ENCODE measurements at places on chromosomes 4 and X.

DNA sequence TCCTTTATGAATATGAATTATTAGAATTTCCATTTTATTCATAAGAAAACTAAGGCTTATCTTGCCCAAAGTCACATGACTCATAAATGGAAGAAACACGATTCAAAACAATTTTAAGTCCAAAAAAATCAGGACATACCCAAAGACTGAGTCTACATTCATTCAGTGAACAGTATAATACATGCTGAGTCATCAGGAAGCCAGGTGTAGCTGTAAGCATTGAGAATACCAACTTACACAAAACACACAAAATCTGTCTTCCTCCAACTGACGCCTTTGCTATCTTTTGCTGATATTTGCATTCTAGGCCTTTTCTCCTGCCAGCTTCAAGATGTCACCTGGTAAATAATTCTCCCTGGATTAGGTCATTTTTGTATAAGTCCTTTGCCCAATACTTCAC lies 520.1 kb upstream of the GALNT7 start:
- DNase-seq, result no peak

DNA sequence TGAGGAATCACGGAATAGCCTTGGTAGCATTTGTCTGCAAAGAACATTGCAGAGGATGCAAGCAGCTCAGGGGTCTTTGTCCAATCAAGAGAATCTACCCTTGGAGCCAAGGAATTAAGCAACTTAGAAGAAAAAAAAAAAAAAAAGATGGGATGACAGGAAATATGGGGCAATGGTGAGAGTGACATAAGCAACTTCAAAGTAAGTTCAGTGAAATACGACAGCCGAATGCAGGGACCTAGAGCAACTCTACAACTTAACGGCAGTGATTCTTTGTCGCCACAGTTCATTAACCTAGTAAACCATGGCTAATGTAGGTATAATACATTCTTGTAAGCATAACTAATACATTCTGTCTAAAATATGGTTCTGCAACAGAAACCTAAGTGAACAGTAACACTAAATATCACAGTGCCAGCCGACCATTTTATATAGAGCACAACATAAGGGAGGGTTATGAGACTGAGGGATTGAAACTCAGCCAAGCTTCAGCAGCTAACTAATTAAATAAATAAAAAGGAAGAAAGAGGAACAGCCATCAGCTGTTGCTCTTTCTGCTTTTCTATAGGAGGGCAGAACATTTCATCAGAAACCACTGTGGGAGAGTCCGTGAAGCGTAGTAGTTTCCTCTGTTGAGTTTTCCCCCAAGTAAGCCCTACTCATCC lies 74.7 kb downstream of the PPARGC1A start:
- DNase-seq, result no peak

- DNase-seq, result no peak
These were observed 349.3 kb upstream of the KLF3 start for GRCh38 chr4:38314663-38315062.

DNA sequence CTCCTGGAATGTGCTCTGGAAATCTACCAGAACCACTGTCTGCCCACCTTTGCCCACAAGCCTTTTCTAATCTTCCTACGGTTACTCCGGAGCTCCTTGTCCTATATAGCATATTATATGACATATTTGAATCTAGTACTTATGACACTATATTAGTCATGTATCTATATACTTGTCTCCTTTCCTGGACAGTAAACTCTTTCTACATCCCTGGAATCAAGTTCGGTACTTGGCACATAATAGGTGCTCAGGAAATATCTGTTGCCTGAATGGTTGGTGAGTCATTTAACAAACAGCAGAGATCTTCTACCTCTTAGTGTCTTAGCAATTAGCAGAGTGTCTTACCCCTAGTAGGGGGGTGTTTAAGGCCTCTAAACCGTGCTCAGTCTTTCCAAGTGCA lies 123.6 kb downstream of the RELL1 start:
- DNase-seq, result no peak

GRCh38 chrX:19673375-19674040 lies 158.2 kb upstream of the MAP3K15 start:
- peak; percentile 88 for DNase-seq

GRCh38 chr4:7772711-7773385 lies 166.8 kb downstream of the AFAP1 start:
- peak; percentile 78 for DNase-seq

- DNase-seq, result no peak
These were observed 1499.3 kb downstream of the PCDH7 start for GRCh38 chr4:32219306-32220075.

- no peak for DNase-seq
These were observed 57.0 kb upstream of the SORCS2 start for GRCh38 chr4:7135389-7135746.

DNA sequence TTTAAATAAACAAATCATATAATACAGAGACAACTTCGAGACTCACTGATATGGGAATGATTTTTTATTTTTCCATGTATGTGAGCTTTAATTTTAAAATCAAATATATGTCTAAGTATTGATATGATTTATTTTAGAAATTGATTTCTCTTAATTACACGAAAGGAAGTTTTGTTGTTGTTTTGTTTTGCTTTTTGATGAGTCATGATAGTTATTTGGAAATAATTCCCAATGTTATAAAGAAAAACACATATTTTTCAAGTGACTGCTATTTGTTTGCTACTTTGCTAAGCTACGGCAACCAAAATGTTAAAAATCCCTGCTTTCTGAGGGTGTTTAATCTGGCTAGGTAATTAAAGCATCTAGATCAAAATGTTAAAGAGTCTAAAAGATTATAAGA lies 2139.4 kb upstream of the TENM3 start:
- no peak for DNase-seq

GRCh38 chrX:40154853-40155588 lies 57.3 kb upstream of the BCOR start:
- DNase-seq, result peak; percentile 93

DNA sequence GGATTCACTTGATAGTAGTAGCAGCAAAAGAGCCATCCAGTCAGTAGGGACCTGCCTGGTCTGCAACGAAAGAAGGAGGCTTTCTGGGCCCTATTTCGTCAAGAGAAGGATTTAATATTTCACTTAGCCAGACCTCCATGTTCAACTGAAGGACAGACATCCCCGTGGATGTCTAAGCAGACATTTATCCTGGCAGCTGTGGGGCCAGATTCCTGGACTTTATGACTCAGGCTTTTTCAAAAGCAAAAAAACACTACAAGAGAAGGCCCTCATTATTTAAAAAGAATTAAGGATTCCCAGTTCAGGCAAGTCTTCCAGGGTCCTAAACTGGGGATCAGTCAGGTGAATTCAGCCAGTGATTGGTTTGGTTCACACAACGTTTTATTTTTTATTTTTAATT lies 88.5 kb upstream of the TSPAN5 start:
- no peak for DNase-seq

GRCh38 chrX:24214568-24214967 lies 65.0 kb downstream of the ZFX start:
- DNase-seq, result no peak

GRCh38 chr4:123260653-123261052 lies 135.9 kb upstream of the SPRY1 start:
- DNase-seq, result no peak

GRCh38 chr4:110704748-110705439 lies 82.0 kb upstream of the PITX2 start:
- DNase-seq, result no peak

- no peak for DNase-seq
These were observed 20.4 kb upstream of the FHL1 start for GRCh38 chrX:136126872-136127406.

DNA sequence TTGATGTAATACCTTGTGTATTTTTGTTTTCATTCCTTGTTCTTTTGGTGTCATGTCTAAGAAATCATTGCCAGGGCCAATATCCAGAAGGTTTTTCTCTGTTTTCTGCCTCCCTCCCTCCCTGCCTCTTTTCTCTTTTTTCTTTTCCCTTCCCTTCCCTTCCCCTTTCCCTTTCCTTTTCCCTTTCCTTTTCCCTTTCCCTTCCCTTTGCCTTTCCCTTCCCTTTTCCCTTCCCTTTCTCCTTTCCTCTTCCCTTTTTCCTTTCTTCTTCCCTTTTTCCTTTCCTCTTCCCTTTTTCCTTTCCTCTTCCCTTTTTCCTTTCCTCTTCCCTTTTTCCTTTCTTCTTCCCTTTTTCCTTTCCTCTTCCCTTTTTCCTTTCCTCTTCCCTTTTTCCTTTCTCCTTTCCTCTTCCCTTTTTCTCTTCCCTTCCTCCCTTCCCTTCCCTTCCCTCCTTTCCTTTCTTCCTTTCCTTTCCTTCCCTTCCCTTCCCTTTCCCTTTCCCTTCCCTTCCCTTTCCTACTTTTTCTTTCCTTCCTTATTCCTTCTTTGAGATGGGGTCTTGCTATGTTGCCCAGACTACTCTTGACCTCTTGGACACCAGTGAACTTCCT lies 646.1 kb downstream of the RAPGEF2 start:
- no peak for DNase-seq

GRCh38 chr4:137394018-137394417 lies 138.3 kb downstream of the PCDH18 start:
- DNase-seq, result no peak

DNA sequence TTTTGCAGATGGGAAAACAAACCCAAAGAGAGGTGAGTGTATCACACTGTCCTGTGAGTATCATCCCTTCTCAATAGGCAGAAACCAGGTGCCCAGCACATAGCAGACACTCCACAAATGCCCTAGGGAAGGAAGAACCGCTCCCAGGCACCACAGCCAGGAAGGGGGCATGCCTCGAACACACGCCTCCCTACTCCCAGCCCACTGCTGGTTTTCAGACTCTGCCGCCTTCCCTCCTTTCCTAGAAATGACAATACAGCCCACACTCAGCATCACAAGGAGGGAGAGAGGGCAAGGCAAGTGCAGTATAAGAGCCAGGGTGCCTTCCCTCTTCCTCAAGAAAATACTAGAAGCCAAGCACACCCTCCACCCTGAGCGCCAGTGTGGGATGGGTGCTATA lies 16.2 kb downstream of the JAKMIP1 start:
- DNase-seq, result peak; percentile 26

- no peak for DNase-seq
These were observed 21.6 kb downstream of the PHKA2 start for GRCh38 chrX:18962329-18962728.

GRCh38 chr4:8035371-8035780 lies 95.7 kb upstream of the AFAP1 start:
- DNase-seq, result no peak

GRCh38 chrX:136616987-136617685 lies 30.8 kb upstream of the CD40LG start:
- no peak for DNase-seq

GRCh38 chr4:183106839-183107238 lies 7.8 kb downstream of the WWC2 start:
- DNase-seq, result no peak

DNA sequence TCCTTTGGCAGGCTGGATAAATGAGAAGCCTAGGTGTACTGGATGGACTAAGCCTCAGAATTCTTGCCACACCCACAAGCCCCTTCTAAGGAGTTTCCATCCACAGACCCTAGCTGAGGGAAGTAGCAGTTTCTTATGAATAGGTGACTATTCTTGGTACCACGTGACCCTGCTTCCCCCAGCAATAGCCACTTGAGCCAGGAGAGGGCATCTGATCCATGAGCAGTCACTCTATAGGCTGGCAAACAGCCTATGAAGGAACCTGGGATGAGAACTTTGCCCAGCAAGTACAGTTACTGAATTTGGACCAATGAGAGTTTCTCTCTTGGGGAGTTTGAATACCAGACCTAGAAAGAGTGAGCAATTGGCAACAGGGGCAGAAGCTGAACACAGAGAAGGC lies 84.0 kb downstream of the RTL9 start:
- DNase-seq, result no peak

GRCh38 chrX:53711436-53711835 lies 24.9 kb upstream of the HUWE1 start:
- no peak for DNase-seq

- DNase-seq, result no peak
These were observed 91.9 kb upstream of the PPP1R2C start for GRCh38 chrX:42869659-42870476.

DNA sequence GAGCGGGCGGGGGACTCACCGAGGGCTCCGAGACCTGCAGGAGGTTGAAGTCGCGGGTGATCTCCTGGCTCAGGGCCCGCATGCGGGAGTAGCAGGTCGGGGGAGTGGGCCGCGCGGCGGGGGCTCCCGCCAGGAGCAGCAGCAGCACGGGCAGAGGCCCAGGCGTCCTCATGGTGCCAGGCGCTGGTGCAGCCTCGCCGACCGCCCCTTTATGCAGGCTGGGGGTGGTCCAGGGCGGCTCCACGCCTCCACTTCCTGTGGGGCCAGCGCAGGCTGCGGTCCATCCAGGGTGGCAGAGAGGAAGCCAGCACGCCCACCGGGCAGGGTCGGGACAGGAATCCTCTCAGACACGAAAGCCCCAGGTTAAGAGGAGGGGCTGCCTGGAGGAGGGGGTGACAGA lies at the start of gene CYTL1:
TSS of gene CYTL1 (minus strand) at position 185 of the 400 bp plus-strand sequence. CDS start at position 172, 13 bp downstream.
- DNase-seq, result no peak

- DNase-seq, result no peak
These were observed 12.3 kb upstream of the ZNF630 start for GRCh38 chrX:48083706-48084105.

DNA sequence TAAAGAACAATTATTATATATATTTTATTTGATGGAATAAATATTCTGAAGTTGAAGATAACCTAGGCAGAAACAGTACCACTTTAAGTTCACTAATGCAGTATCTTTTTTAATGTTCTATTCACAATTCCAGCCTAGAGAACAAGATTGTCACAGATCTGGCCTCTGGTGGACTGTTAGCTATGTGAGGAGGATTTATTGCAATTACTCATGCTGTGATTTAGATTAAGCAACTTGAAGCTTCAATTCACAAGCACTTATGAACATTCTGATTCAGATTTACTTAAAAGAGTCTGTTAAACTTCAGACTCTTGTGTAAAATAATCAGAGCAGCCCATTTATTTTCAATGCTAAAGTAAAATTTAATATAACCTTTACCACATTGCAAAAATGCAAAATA lies 1489.8 kb downstream of the STIM2 start:
- DNase-seq, result no peak

- DNase-seq, result no peak
These were observed 45.2 kb upstream of the CLCN4 start for GRCh38 chrX:10111364-10112148.

DNA sequence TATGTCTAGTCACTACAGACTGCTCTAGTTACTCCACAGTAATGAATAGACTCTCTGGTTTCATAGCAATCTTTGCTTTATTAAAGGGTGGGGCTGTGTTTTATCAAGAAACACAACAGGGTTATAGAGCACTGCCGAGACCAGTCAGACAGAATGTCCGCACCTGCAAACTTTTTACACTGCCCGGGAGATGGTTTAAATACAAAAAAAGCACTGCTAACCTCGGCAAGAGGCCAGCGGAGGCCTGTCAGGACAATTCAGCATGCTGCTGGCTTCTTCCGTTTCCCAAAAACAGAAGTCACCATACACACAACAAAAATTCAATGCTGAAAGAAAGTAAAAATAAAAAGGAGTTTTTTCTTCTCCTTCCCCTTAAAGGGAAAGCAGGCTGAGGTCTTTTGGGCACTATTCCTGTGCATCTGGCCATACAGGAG lies 67.4 kb downstream of the IRF2 start:
- DNase-seq, result no peak

All from posterior vena cava (tissue), 2 donors.